Activated naive CD4-positive, alpha-beta T cell treated with anti-CD3 and anti-CD28 coated beads for 36 hours (primary cell): ENCODE measurements at places on chromosomes 6 and 20. TPM values are rescaled to one million over a fixed set of nuclear protein-coding genes. Genes with fewer than 3 reads are reported as not detected.

HEY2 gene
- not detected for total RNA-seq

C20orf141 gene
- total RNA-seq = not detected

MEI4 gene
- not detected for total RNA-seq

AHCY gene
- 261 TPM for total RNA-seq

ZFP57 gene
- total RNA-seq = not detected

EYA2 gene
- total RNA-seq = not detected

PNLDC1 gene
- not detected for total RNA-seq

MMP24 gene
- total RNA-seq = not detected

IL17F gene
- 3.3 TPM for total RNA-seq

EYS gene
- not detected for total RNA-seq

HLA-DMB gene
- 1.3 TPM for total RNA-seq

- DNase-seq = no peak
Observed at GRCh38 chr20:38112261-38112929, 52.7 kb downstream of the TGM2 start.

GRCh38 chr6:134413241-134413643 is 95.3 kb upstream of the SGK1 start:
- DNase-seq = no peak

DNA sequence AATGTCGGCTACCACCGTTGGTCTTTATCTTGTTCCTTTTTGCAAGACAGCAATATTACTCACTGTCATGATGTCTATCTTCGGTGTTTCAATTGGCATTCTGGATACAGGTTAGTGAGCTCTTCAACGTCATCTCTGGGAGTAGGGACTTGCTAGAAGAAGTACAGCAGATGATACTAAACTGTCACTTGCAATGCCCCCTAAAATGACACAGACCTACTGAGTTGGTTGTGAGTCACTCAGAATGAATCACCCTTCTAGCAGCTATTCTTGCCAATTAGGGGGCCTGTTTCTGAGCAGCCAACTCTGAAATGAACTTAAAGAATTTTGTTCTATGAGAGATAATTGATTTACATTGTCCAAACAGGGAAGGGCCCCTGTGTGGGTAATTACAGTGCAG is 176.5 kb downstream of the SLC16A10 start:
- peak; percentile 28 for DNase-seq

DNA sequence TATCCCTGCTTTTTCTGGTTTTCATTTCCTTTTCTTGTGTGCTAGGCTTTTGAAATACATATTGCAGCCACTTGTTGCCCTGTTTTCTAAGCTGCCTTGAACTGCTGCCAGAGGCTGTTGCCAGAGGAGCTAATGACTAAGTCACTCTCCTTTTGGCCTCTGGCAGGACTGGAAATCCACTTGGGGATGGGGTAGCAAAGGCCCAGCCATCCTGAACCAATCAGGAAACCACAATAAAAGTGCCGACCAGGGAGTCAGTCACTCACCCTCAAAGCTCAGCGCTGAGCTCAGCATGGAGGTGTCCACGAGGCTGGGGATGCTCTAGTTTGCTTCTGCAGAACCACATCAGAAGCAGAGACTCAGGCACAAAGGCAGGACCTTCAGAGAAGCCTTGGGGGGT is 813.0 kb downstream of the DHX35 start:
- no peak for DNase-seq

DNA sequence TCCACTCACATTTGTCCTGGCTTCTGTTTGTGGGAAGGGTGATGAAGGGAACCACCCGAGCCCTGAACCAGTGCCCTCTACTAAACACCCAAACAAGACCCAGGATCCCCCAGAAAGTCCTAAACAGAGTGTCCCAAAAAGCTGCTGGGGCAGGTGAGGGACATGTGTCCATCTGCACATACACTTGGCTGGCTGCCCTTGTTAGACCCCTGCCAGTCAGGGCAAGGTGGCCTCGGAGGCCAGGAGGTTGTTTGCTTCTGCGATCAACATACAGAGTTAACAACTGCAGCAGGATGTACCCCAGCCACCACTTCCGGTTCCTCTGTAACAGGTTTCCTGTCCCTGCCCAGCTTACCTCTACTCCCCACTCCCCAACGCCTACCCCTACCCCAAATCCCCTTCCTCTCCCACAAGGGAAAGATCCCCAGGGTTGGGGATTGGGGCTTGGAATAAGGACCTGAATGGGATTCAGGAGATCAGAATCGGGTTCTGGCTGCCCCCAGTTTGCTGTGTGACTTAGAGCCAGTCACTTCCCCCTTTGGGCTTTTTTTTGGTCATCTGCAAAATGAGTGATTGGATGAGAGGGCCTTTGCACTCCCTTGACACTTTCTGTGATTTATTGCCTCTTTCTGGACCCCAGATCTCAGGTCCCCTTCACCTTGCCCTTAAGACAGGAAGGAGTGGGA is 13.9 kb downstream of the DEF6 start:
- peak; percentile 71 for DNase-seq

DNA sequence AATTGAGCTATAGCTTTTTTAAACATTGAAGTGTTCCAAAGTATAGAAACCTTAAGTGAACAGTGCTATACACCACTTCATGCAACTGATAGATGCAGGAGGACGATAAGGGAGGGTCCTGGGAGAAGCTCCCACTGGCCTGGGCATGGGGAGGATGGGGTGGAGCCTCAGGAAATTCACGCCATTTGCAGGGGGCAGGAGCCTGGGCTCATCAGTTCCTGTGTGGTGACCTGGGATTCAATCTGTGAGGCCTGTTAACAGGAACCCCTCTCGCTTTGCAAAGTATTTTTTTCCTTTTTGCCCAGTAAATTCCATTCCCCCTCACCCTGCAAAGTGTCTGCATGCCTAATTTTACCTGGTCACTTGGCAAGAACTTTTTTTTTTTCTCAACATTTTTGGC is 11.0 kb upstream of the ASCC3 start:
- no peak for DNase-seq

- no peak for DNase-seq
Observed at GRCh38 chr6:55758156-55758937, 117.0 kb downstream of the BMP5 start.

DNA sequence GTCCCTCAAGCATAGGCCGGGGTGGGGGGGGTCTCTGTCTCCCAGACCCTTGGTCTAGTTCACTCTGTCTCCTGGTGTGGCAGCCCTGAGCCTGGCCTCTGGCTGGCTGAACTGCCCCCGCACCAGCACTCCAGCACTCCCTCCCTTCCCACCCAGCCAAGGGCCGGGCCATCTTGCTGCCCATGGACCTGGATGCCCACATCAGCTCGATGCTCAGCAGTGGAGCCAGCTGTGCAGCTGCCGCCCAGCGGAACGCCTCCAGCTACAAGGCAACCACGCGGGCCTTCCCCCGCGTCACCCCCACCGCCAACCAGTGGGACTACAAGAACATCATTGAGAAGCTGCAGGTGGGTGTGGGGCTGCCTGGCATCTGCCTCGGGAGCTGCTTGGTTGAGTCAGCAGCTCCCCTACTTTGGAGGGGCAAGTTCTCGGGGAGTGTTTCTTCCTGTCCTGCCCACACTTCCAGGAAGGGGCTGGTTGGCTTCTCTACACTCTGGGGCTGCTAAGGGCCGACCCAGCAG is 28.4 kb downstream of the UQCC2 start:
- DNase-seq = peak; percentile 58

DNA sequence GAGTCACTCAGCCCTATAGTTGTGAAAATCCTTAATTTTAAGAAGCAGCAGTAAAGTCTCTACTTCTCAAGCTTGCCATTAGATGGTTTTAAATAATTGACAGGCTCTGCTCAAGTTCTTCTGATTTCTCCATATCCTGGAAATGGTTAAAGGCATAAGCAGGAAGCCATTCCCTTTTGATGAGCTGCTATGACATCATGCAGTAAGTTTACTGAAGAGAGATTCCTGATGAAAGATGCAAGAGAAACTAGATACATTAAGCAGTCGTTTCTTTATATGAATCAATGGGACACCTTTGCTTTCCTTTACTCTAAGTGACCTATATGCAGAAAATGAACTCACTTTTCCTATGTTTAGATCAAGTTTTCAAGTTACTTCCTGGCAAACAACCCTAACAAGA is 9.8 kb downstream of the POPDC3 start:
- no peak for DNase-seq

- no peak for DNase-seq
Observed at GRCh38 chr6:154457881-154458284, 52.6 kb downstream of the CNKSR3 start.

DNA sequence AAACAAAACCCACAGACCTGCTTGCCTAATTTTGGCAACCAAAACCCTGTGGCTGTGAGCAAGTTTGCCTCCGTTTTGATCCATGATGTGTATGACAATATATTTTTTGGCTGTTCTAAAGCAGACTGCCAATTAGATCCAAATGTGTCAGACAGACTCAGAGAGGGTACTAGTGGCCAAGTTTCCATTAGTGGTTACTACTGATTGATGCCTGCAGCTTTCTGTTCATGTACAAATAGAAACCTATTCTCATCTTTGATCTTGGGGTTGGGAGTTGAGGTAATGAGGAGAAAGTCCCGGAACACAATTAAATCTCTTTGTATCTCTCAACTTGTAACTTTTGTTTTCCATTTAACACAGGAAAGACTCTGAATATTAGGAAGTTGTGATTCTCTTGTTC is 100.9 kb downstream of the RNF144B start:
- no peak for DNase-seq

DNA sequence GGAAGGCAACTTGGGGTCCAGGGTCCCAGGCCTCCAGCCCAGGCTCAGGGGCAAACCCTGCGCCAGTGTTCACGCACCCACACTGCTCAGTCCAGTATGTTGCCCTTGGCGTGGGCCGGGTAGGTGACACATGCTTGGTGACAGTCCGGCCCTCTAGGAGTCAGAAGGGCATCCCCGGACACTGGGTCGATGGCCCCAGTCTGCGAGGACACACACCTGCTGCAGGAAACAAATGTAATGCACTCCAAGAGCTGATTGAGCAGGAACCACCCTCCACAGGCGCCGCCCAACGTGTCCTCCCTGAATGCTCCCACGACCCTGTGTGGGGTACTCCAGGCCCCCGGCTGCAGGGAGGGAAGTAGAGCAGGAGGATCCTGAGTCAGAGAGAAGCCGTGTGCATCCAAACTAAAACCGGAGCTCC is 160.7 kb downstream of the DLL1 start:
- no peak for DNase-seq

- no peak for DNase-seq
Observed at GRCh38 chr6:34795836-34796425, 4.0 kb downstream of the BLTP3A start.

GRCh38 chr6:79167931-79168694 is 66.4 kb downstream of the HMGN3 start:
- DNase-seq = no peak

DNA sequence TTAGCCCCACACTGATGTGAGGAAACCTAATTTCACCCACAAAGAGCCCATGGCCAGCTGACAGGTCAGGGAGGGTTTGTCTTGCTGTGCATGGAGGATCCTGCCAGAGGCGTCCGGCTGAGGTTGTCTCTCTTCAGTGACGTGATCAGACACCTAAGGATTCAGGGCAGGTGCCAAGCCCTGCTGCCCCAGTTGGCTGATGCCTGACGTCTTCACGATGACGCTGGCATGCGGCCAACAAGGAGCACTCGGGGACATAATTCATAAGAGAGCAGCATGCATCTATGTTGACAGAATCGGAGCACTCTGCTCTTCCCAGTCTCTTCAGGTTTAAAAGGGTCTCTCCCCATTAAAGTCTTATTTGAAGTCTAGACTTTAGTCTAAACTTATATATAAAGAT is 47.8 kb downstream of the PSMB1 start:
- no peak for DNase-seq

- DNase-seq = no peak
Observed at GRCh38 chr6:35216851-35217811, 3.4 kb downstream of the SCUBE3 start.

GRCh38 chr6:68975064-68975463 is 340.0 kb downstream of the ADGRB3 start:
- no peak for DNase-seq

GRCh38 chr6:34514112-34514511 is 42.0 kb downstream of the SPDEF start:
- no peak for DNase-seq

DNA sequence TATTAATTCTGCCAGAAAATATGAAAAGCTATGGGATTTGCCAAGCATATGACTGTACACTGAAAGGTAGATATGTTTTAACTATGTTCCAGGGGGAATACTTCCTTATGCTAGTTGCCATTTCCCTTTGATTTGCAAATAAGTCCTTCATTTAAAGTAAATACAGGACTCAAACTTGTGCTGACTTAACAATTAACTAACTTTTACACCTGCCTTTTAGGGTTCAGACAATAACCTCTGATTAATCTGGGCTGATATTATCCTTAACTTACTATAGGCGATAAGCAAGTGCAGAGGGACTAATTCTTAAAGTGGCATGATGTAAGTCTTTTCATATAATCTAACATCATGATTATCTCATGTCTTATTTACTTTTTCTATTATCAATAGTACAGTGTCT is 143.1 kb downstream of the AHI1 start:
- no peak for DNase-seq

- no peak for DNase-seq
Observed at GRCh38 chr6:156420172-156420993, 356.8 kb upstream of the ARID1B start.

DNA sequence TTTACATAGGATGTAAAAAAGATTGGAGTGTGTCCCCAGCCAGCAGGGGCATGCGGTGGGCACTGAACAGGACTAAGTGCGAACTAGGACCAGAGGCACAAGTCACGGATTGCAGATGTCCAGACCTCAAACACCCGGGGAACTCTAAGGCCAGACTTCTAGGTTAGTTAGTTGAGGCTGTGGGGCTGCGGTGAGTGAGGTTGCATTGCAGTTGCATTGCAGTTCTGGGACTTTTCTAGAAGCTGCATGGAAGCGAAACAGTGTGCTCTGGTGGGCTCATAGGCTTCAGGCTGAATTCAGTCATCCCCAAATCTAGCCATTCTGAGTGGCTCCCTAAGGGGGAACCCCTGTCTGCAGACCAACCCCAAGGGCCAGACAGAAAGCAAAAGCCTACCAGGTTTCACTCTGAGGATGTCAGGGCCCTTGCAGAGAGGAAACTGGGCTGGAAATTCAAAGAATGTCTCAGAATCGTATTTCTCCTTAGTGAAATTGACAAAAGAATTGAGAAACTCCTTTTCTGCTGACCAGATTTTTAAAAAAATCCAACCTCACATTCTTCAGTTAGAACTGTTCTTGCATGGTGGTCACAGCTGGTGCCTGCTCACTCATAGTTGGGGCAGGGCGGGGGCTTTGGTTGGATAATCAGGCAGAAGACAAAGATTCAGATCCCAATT is 182.8 kb downstream of the ZDHHC14 start:
- DNase-seq = no peak

DNA sequence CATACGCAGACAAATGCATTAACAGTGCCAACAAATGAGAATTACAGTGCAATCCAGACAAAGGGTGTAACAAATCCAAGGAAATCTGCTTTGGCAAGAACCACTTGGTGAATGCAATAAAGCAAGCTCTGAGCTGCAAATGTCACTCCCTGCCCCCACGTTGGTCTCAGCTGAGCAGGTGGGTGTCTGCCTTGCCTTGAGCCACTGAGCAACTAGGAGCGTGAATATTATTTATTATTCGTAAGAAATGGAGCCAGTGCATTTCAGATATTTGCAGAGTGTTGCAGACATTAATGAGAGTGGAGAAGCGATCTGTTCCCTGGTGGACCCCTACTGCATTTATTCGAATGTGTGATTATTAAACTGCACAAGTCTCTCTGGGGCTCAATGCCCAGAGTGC is 36.6 kb upstream of the F13A1 start:
- DNase-seq = no peak
